ENCODE measurements at places on chromosomes 4 and X.

DNA sequence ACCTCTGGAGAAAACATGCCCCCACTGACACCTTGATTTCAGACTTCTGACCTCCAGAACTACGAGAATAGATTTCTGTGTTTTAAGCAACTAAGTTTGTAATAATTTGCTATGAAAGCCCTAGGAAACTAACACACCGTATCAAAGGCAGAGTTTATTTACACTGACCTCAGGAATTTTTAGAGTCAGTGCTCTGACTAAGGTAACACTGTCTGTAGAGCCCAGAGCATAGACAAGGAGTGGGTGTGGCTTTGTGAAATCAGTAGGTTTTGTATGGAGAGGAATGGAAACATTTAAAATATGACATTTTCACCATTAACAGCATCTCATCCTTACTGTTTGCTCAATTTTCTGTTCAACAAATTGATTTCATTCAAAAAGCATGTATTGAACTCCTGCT, 764.4 kb upstream of the PCDH10 start:
- DNase-seq: no peak

DNA sequence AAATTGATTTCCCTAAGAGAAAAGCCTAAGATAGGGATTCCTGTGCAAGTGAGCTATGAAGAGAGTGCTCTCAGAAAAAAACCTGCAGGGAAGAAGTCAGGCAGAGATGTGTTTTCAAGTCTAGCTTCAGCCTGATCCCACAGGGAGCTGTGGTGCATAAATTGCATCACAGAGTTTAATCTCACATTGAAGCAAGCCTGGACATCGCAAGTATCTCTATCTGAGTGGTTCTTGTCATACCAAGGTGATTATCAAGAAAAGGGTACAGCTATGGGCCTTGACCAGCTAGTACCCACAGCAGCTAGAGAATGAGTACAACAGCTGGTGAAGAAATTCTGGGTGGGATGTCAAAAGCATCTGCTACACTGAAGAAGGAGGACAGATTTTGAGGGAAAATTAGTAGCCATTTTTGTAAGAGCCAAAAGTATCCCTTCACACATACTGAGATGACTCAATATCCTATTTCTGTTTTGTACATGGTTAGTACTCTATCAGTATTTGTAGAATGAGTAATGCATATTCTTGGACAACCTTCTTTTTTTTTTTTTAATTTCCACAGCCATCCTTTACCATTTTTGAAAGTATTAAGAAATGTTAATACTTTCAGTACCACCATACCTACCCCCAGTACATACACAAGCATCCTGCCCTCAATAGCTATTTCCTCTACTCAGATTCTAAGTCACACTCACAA, 708.9 kb downstream of the IL1RAPL1 start:
- DNase-seq: no peak

- no peak for DNase-seq
Measured at GRCh38 chr4:181796502-181796901, 446.7 kb upstream of the TENM3 start.

DNA sequence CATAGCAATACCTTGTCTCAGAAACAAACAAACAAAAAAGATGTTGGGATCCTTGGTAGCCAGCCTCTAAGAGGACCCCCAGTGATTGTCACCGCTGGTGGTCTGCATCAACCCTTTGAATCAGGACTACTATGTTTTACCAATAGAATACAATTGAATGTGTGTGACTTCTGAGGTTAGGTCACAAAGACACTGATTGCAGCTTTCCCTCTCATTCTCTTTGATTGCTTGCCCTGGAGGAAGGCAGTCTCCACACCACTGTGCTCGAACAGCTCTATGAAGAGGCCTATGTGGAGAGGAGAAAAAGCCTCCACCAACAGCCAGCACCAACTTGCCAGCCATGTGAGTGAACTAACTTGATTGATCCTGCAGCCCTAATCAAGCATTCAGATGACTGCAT, 2.8 kb upstream of the SMIM14 start:
- no peak for DNase-seq

DNA sequence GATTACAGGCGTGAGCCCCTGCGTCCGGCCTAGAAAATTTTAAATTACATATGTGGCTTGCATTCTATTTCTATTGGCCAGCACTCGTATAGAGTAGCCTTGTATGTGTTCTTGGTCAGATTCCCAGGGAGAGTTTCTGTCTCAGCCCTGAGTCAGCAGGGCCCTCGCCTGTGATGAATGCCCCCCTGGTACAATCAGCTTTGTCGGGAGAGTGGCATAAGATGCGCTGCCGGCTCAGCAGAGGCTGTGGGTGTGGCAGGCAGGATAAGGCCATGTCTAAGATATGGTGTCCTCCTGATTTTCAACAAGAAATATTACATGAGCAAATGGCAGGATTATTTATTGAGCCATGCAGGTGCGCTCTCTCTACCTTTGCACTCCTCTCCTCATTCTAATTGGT, 1.6 kb upstream of the REELD1 start:
- DNase-seq: no peak

- DNase-seq: no peak
Measured at GRCh38 chr4:5709207-5709575, 832 bp upstream of the EVC2 start.

All from mesothelial cell of epicardium (in vitro differentiated cells).